ENCODE measurements at places on chromosomes 7 and 10.
A peak's percentile ranks its signal among the peaks of the same experiment; 100 is the strongest.

DNA sequence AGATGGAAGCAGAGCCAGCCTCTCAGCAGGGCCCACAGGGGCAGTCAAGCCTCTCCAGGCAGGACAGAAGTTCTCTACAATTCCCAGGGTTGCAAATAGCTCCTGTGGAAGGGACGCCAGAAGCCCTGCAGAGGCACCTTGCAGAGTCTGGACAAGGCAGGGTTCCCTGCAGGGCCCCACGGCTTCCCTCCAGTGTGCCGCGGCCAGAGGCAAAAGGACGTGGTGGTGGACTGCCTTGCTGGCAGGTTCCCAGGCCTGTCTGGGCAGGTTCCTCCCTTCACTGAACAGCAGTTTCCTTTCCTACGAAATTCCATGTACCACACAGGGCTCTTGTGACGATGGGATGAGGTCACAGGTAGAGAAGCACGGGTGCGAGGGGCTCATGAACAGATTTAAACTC, 25.1 kb downstream of the UPP1 start:
- no peak for DNase-seq

- no peak for DNase-seq
These were observed 125.6 kb upstream of the STEAP4 start for GRCh38 chr7:88432301-88432700.

- DNase-seq = no peak
These were observed 52.6 kb downstream of the FGFBP3 start for GRCh38 chr10:91856637-91857036.

- DNase-seq = no peak
These were observed 31.2 kb upstream of the AOAH start for GRCh38 chr7:36755484-36755883.

GRCh38 chr7:135959646-135960363, 17.4 kb downstream of the MTPN start:
- no peak for DNase-seq

GRCh38 chr7:112116894-112117293, 89.3 kb downstream of the DOCK4 start:
- DNase-seq = no peak

GRCh38 chr10:93838278-93838677, 55.5 kb upstream of the SLC35G1 start:
- DNase-seq = no peak

- DNase-seq = no peak
These were observed 90.9 kb upstream of the STK17A start for GRCh38 chr7:43491984-43492383.

- no peak for DNase-seq
These were observed 154.6 kb upstream of the NRBF2 start for GRCh38 chr10:62978482-62978881.

GRCh38 chr7:115526278-115526677, 504.3 kb downstream of the TFEC start:
- DNase-seq = peak; percentile 49

GRCh38 chr10:67935223-67935622, 50.8 kb downstream of the SIRT1 start:
- no peak for DNase-seq

DNA sequence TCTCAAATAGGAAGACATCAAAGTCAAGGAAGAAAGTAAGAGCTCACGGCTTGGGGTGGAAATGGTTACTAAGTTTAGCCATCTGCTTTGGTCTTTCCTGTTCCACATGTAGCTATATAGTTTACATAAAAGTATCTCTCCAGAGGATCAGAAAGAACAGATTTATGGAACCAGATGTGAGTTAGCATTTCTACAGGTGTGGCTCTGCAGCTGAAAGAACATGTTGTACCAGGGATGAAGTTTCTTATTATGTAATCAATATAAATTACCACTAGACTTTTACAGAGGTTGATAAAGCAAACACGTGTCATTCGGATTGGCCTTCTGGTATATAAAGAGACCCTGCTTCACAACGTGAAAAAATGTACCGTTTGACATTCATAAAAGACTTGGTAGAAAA, 19.9 kb downstream of the CALD1 start:
- DNase-seq = no peak

DNA sequence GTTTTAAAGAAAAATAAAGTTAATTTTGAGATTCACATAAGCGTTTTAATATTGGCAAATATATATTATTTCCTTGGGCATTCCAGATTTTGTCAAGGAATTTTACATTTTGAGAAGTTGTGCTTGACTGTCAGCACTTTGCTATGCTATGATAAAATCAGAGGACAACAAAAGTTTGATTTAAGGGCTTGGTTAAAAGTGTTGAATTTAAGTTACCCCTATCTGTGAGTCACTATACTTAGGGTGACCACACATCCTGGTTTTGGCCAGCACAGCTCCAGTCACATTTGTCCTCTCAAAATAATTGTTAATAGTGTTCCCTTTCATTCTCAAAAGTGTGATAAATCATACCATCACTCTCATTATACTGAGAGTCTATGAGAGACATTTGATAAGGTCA, 34.2 kb upstream of the ANK3 start:
- DNase-seq = no peak

DNA sequence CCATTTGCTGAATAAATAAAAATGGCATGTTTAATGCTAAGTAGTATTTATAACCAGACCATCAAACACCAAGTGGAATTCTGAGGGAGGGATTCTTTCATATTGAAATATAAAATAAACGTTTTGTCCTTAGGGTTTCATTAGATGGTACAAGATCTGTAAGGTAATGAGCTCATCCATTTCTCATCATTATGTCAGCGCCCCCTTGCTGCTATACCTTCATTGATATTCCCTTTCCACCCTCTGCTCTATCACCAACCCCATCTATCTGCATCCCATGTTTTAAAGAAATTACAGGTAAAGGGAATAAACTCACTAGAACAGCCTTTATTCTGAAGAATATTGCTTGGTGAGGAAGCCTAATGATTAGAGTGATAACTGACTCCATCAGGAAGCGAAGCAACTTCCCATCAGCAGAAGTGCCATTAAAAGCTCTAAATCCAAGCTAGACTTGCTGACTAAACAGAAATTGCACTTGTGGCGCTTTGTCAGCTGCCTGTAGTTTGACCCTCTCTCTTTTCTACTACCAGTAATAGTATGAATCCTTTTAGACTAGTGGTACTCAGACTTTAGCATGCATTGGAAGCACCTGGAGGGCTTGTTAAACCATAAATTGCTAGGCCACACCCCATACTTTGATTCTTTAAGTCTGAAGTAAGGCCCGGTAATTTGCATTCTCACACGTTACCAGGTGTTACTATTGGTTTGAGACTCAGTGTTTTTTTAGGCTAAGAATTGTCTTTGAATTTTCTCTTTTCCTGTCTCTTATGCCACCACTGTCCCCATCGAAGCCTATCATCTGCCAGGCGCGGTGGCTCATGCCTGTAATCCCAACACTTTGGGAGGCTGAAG, 27.5 kb downstream of the ADD3 start:
- DNase-seq = no peak

GRCh38 chr10:88066876-88067275, 203.5 kb downstream of the PTEN start:
- DNase-seq = no peak

DNA sequence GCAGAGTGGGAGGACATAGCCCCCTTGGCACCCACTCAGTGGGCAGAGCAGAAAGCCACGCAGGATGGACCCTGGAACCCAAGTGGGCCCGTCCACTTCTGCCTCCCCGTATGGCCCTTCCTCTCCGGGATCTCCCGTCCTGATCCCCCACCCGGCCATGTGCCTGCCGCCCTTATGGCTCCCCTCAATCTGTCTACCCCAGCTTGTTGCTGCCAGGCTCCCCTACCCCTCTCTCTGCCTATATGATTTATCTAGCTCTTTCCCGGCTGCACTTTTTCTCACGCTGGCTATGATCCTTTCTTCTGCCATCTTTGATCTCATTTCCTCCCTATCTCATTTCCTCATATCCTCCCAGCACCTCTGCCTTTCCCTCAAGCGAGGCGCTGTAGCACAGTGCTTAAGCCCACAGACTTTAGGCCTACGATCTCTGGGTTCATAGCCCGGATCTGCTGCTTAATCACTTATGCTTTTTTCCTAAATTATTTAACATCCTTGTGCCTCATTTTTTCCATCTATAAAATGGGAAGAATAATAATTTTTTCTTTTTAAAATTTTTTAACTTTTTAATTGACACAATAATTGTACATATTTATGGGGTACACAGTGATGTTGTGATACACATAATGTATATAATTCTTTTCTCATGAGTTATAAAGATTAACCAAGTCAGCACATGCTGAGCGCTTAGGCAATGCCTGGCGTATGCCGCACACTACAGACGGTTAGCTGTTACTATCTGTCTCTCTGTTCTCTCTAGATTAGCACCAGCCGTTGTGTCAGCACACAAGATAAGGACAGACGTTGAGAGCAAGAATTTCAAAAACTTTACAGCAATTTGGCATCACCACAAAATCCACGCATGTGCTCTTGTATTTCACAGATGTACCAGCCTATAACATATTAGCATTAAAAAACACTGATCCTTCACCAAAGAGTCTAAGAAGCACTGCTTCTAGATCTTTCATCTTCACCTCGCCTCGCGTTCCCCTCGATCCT, 18.1 kb downstream of the KCNH2 start:
- DNase-seq = no peak
